NCI-H1417 treated with DMSO at 0.1 percent for 48 hours (cell line): ENCODE measurements at places on chromosomes 16 and 17.

GRCh38 chr16:81376880-81377279, 62.1 kb downstream of the GAN start:
- no peak for DNase-seq

- no peak for DNase-seq
These were observed 776 bp downstream of the LRRC75A start for GRCh38 chr17:16491131-16491702.

- no peak for DNase-seq
These were observed 14.6 kb downstream of the NUDT7 start for GRCh38 chr16:77736879-77737278.

DNA sequence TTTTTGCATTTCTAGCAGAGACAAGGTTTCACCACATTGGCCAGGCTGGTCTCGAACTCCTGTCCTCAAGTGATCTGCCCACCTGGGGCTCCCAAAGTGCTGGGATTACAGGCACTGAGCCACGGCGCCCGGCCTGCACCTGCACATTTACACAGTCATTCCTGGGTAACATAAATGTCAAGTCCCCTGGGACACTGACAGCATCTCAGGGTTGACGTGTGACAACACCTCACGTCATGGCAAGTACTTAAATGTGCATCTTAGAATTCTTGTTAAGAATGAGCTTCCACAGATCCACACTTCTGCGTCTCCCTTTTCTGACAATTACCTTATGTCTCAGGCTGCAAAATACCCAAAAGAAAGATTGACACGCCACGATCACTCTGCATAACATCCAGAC, 80.5 kb downstream of the ABR start:
- DNase-seq, result no peak

DNA sequence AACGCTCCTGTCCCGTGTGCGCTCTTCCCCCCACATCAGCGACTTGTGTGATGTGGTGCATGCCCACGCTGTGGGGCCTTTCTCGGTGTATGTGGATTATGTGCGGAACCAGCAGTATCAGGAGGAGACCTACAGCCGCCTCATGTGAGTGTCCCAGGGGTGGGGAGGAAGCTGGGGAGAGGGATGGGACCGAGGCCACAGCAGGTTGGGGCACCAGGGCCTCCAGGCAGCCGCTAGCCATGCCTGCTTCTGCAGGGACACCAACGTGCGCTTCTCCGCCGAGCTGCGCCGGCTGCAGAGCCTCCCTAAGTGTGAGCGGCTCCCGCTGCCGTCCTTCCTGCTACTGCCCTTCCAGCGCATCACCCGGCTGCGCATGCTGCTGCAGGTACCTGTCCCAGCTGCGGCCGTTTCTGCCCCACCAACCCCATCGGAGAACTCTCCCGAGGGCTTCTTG, 5.8 kb downstream of the ARHGEF15 start:
- no peak for DNase-seq

DNA sequence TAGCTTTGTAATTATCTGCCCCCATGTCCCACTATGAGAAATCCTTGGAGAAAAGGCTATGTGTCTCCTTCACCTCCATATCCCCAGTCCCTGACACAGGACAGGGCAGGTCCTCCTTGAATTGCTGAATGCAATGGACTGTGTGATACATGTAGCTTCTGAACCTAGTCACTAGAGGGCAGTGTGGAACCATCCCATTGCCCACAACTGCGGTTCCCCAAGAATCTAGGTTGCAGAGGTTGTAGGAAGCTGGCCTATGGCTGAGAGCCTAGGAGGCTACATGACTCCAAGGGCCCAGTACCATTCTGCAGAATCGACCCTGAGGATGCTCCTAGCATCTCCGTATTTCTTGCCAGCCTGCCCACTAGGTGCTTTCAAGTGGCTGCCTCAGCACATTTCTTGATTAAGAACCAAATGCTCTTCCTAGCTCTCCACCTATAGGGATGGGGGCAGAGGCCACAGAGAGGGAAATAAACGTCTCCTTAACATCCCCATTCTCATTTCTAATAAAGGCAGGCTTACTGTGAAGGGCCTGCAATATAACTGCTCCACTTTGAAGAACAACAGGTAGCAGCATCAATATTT, 394.0 kb downstream of the CA10 start:
- no peak for DNase-seq

DNA sequence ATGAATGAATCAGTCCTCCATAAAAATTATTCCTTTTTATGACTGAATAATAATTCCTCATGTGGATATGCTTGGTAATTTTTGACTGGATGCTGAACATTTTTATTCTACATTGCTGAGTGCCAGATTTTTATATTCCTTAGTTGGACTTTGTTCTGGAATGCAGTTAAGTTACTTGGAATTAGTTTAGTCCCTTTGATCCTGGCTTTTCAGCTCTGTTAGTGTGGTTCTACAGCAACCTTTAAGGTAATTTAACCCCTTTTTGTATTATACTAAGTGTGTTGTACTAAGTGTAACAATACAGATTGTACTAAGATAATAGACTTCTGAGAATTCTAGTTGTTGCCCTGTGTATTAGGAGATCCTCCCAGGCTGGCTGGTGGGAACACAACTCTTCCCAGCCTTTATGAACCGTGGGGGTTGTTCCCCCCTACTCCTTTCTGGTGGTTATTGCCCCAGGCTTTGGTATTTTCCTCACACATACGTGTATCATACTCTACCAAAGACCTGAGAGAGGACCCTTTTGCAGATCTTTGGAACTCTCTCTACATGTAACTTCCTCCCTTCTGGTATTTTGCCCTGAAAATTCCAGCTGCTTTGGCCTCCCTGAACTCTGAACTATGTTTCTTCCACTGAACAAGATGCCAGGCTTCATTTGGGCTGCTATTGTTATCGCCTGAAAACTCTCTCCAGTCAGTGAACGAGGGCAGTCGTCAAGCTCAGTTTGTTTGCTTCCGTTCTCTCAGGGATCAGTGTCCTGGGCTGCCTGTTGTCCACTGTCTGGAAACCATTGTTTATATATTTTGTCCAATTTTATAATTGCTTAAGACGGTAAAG, 30.5 kb downstream of the TANGO6 start:
- no peak for DNase-seq

GRCh38 chr17:79160980-79161636, 86.5 kb downstream of the ENGASE start:
- no peak for DNase-seq

GRCh38 chr17:41905172-41905571, 13.6 kb downstream of the ACLY start:
- DNase-seq, result no peak

DNA sequence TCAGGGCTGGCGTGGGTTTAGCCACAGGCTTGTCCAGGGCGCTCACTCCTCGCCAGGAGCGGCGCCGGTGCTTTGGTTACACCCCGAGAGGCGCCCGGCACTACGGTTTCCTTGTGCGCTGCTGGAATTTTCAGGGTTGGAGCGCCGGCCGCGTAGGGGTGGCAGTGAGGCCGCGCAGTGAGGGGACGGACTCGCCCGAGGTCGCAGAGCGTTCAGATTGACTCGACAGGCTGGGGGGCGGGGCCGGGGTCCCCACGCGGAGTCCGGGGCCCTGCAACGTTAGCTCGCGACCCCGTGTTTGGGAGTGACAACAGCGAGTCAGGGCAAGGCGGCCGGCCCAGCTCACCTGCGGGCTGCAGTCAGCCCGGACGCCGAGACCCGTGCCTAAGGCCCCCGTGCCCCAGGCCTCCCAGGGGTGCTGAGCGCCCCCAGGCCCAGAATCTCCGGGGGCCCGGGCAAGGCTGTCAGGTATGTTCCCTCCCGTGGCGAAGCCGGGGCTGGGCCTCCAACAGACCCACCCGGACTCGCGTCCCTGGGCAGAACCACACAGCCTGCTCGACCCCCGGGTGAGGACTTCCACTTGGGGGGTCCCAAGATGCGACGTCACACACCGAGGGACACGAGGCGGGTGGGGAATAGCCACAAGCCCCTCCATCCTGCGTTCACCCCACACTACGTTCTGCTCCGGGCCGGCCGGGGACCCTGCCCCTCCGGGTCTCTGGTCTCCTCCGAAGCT, 1.3 kb upstream of the ACTG1 start:
- no peak for DNase-seq

DNA sequence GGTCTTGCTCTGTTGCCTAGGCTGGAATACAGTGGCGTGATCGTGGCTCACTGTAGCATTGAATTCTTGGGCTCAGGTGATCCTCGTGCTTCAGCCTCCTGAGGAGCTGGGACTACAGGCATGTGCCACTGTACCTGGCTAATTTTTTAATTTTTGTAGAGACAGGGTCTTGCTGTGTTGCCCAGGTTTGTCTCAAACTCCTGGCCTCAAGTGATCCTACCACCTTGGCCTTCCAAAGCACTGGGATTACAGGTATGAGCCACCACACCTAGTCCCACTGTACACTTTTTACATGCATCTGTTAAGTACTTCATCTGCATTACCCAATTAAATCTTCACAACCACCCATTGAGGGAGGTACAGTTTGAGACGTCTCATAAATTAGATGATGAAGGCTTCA, 12.4 kb downstream of the TNRC6A start:
- no peak for DNase-seq

GRCh38 chr17:17535957-17536356, 39.8 kb upstream of the RASD1 start:
- DNase-seq, result no peak

GRCh38 chr16:86512301-86512859, 2.1 kb downstream of the FOXF1 start:
- DNase-seq, result no peak

- no peak for DNase-seq
These were observed 44.8 kb downstream of the PITPNC1 start for GRCh38 chr17:67421869-67422273.

DNA sequence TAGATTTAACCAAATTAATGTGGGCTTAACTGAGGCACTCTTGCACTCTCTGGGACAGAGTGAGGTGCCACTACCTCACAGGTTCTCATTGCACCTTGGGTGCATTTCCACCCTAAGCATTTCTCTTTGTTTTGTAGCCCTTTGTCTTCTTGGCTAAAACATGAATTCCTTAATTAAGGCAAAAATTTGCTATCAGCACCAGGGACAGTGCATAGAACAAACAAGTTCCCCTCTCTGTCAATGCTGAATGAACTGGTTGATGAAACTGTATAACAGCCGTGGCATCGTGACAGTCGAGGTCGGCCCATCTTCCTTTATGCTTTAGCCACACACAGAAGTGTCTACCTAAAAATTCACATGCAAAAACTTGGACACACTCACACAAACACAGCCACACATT, 74.8 kb downstream of the HS3ST2 start:
- no peak for DNase-seq

DNA sequence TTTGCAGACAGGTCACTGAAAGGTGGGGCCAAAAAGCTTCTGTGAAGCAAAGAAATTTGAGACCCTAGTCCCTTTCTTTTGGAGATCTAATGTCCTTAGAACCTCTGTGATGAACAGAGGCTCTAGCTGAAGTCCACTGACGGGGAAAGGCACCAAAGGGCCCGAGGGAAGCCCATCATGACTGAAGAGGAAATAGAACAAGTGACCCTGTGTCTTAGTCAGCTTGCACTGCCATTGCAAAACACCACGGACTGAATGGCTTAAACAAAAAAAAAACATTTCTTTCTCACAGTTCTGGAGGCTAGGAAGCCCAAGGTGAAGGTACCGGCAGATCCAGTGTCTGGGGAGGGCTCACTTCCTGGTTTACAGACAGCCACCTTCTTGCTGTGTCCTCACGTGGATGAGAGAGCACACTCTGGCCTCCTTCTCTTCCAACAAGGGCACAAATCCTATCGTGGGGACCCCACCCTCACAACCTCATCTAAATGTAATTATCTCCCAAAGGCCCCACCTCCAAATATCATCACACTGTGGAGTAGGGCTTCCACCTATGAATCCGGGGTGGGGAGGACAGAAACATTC, 24.3 kb upstream of the ASGR2 start:
- DNase-seq, result no peak

GRCh38 chr17:8140065-8141029, 11.9 kb downstream of the PER1 start:
- DNase-seq, result no peak

GRCh38 chr16:80437707-80438106, 103.1 kb upstream of the DYNLRB2 start:
- DNase-seq, result no peak

DNA sequence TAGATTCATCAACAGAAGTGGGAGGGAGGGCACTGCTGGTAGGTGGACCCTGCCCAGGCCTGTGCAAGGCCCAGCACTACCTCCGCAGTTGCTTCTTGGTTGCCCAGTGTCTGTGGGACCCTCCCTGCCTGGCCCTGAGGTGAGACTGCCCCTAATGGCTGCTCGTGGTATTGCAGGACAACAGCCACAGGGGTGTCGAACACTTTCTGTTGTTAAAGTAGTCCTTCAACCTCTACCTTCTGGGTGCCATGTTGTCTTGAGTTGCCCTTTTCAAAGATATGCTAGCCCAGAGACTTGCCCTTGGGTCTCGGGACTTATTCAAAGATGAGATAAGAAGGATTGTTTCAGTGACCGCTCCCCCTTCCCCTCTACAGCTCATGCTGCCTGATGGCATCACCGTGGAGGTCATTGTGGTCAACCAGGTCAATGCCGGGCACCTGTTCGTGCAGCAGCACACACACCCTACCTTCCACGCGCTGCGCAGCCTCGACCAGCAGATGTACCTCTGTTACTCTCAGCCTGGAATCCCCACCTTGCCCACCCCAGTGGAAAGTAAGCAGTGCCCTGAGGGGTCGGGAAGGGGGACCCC, 29.1 kb downstream of the AKAP1 start:
- no peak for DNase-seq

- DNase-seq, result no peak
These were observed 6.8 kb upstream of the RNF112 start for GRCh38 chr17:19404264-19404663.

DNA sequence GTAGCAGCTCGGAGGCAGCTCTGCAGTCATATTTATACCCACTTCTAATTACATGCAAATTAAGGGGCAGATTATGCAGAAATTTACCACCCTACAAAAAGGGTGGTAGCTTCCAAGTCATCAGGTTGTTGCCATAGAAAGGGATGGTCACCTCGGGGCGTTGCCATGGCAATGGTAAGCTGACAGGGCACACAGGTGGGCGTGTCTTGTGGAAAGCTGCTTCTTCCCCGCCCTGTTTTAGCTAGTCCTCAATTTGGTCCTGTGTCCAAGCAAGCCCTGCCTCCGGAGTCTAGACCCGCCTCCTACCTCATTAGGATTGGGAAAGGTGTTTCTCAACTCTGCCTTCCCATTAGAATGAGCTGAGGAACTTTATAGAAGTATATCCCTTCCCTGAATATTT, 98.7 kb downstream of the HS3ST2 start:
- no peak for DNase-seq

- no peak for DNase-seq
These were observed 20.0 kb downstream of the CIBAR2 start for GRCh38 chr16:85092309-85092708.

DNA sequence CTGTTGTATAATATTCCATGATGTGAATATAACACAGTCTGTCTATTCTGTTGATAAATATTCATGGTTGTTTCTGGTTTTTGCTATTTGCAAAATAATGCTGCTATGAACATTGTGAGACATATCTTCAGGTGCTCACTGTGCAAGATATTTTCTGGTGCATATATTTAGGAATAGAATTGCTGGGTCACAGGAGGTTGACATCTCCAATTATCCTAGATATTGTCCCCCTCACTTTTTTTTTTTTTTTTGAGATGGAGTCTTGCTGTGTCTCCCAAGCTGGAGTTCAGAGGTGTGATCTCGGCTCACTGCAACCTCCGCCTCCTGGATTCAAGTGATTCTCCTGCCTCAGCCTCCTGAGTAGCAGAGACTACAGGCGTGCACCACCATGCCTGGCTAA, 14.5 kb upstream of the MYO18A start:
- DNase-seq, result no peak

- no peak for DNase-seq
These were observed 176.3 kb upstream of the ASIC2 start for GRCh38 chr17:33469421-33469820.
